ENCODE measurements at places on chromosomes 6 and 20. TPM values are rescaled to one million over a fixed set of nuclear protein-coding genes. Genes with fewer than 3 reads are reported as not detected.
A peak's percentile ranks its signal among the peaks of the same experiment; 100 is the strongest.

GRCh38 chr20:63024573-63025392 is 18.0 kb upstream of the BHLHE23 start:
- no peak for DNase-seq

DNA sequence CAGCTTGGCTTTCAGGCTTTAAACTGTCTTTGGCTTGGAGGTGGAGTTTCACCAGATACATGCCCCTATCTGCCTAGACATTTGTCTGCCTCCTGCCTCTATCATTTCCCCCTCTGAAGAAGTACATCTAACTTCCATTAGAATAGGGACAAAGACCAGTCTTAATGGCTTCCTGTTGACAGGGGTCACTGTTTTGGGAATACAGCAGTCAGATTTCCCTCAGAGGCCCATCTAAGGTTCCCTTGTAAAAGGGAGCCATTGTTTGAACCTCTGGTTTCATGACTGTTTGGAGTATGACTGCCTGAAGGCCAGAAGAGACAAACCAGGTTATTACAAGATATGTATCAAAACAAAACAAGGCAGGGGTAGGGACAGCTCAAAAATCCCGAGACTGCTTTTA is 665.7 kb upstream of the GJE1 start:
- no peak for DNase-seq

DNA sequence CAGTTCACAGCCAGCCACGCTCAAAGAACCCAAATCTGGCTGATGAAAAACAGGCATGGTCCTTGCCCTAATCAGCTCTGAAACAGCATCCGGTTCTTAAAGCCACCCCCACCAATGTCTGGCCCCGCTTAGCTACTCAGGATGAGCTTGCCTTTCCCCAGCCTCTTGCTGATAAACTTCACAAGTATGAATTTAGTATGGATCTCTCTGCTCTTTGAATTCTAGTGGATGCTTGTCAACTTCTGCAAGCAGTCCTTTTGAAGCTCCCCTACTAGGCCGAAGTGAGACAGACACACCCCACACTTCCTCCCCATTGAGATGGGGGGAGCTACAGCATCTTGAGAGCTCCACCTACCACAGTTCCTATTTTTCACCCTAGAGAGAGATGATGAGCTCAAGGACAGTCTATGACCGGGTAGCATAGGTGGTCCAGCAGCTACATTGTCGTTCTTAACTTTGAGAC is 36.7 kb downstream of the EBF4 start:
- no peak for DNase-seq

DNA sequence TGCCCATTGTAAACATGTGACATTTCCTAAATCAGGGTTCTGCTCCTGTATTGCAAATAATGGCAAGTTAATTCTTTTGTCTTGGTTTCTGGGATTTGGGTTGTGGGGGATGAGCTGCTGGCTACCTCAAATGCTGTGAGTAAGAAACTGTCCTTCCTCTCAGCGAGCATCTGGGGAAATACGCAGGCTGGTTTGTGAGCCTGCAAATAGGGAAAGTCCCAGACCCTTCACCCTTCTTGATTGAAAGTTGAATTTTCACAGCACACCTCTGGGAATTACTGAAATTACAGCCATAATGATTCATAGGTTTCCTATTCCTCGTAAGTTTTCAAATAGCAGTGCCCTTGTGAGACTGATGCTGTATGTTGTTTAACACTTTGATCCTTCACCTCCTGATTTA is 138.1 kb downstream of the TBXT start:
- DNase-seq = no peak

- DNase-seq = peak; percentile 38
Measured at GRCh38 chr20:31841928-31842327, 3.5 kb downstream of the FOXS1 start.

GRCh38 chr6:162234631-162235030 is 492.9 kb downstream of the PRKN start:
- peak; percentile 15 for DNase-seq

- no peak for DNase-seq
Measured at GRCh38 chr6:30769853-30770524, 25.6 kb upstream of the IER3 start.

GRCh38 chr6:53309059-53309900 is 39.5 kb downstream of the ELOVL5 start:
- peak; percentile 56 for DNase-seq

- DNase-seq = no peak
Measured at GRCh38 chr6:135710042-135710441, 141.5 kb upstream of the PDE7B start.

DNA sequence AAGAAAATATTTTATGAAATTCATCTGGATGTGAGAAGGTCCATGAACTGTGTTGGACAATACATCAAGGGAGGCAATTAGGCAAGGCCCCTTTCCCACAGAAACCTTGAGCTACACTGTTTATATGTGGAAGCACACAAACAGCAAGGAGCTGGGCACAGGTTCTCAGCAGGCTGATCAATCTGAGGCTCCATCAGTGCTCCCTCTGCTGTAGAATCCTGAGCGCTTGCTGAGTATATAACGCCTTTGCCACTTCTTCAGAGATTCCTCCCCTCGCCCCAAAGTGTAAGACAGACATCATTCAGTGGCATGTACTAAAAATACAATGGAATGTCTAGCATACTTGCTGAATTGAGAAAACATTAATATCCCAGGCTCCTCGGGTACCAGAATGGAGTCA is 146.9 kb downstream of the PRKN start:
- peak; percentile 1 for DNase-seq

GRCh38 chr20:2518558-2518957 is 9.8 kb upstream of the ZNF343 start:
- no peak for DNase-seq

DNA sequence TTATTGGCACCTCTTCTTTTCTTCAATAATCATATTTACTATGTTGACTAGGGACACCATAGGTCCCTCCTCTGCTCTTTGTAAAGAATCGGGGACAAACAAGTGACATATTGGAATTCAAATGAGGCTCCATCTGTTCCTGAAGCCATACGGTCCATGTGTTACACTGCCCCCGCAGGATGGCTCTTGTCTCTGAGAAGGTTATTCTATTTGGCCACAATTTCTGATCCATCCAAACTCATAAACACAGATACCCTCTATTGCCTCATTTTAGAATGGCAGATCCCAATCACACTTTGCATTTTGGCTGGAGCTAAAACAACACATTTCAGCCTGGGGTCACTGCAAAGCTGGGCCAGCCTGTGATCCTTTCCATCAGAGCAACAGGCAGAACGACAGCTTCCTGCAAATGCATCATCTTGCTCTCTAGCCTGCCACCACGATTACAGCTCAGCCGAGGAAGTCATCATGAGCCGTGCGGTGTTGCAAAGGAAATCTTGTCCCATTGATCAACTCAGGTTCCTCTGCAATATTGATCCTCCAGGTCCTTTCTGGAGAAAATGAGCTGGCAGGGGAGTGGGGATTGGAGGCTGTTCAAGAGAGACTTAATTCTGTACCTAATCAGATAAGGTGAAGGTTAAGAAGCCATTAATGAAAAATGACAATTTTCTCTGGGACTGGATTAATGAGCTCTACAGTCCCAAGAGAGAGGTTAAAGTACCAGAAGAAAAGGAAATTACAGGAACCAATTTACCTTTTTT is 73.1 kb downstream of the AGPAT4 start:
- DNase-seq = no peak

DNA sequence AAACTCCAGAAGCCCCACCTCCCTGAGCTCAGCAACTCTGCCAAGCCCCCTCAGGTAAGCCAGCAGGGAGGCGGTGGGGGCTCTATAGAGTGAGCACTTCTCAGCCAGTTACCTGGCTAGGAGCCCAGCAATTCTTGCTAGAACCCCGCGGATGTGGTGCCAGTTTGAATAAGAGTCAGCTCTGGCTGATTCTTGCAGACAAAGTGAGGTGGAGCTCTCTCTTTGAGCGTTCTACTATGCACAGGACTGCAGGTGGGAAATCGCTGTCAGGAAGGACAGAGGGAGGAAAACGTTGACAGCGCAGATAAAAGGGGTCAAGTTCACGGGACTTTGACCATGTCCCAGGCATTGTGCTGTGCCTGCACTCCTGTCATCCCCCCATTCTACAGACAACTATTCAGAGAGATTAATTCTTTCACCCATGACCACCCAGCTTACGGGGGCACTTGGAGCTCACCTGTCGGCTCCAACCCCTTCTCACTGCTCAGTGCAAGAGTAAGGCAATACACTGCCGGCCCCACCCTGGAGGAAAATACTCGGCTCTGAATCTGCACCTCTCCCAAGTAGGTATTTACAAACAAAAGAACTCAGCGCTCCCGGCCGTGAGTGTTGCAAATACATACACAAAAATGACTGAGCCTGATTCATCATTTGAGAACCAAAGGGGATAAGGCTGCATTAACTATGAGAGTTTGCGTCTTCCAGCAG is 92.9 kb downstream of the ANKRD60 start:
- DNase-seq = no peak

DNA sequence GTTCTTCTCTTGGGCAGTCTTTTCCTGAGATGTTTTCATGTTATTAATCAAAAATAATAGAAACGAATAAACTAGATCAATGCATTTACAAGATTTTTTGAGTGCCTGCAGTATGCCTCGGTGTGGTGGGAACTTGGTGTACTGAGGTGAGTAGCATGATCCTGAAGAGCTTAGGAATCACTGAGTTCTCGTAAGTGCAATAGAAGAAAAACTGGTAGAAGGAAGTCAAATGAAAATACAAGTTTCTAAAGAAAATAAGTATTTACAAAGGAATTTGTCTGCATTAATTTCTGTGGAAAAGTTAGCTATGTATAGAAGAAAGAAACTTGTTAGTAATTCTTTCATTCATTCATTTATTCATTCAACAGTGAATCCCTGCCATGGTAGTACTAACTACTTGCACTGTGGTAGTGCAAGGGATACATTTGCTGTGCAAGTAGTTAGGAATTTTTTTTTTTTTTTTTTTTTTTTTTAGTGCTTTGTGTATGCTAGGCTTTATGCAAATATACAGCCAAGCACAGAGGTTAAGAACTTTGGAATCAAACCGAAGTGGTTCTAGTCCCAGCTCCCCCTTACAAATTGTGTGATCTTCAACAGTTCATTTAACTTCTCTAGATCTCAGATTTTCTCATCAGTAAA is 13.9 kb downstream of the NT5E start:
- no peak for DNase-seq

- no peak for DNase-seq
Measured at GRCh38 chr20:34083137-34083536, 28.9 kb downstream of the EIF2S2 start.

DNA sequence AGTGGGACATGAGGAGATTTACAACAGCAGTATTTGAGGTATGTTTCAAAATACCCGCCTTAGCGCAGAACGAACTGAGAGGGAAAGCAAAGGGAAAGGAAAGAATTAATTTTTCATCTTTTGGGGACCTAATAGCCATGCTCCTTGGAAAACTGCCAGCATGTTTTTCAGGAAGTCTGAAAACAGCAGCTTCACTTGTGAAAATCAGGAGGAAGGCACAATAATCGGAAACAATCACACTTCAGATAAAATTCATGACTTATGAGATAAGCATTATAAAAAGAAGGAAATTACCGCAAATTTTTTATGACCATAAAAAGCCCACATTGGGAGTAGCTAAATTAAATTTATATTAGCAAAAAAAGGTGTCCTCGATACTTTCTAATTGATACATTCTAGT is 541.1 kb downstream of the HAO1 start:
- no peak for DNase-seq

- no peak for DNase-seq
Measured at GRCh38 chr6:3330199-3330598, 71.5 kb downstream of the PSMG4 start.

GRCh38 chr20:4681991-4682401 is 39.7 kb upstream of the PRND start:
- no peak for DNase-seq

- peak; percentile 20 for DNase-seq
Measured at GRCh38 chr6:42564506-42564825, 637 bp downstream of the UBR2 start.

- DNase-seq = peak; percentile 19
Measured at GRCh38 chr6:122726649-122727048, 52.9 kb upstream of the FABP7 start.

DNA sequence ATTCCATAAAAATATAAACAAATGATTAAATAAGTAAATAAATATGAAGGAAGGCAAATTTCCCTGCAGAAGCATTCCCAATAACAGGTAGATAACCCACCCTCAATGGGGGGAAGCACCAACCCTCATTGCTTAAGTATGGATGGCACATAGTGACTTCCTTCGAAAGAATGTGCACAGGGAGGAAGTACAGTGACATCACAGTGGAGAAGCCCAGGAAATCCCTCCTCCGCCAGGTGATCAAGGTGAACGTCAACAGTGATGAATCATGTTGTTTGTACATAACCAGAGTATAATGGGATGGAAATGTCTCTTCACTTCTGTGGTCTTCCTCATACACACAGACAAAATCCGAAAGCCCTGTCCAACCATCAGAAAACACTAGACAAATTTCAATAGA is 267.9 kb downstream of the THBS2 start:
- no peak for DNase-seq

SCRT2 gene
- not detected for total RNA-seq

EYS gene
- not detected for total RNA-seq

COL11A2 gene
- total RNA-seq = 0.55 TPM

PHIP gene
- 23.5 TPM for total RNA-seq

PHACTR1 gene
- total RNA-seq = not detected

ARG1 gene
- total RNA-seq = 3.5 TPM

SLC44A4 gene
- total RNA-seq = 5.9 TPM

SYNDIG1 gene
- total RNA-seq = not detected

PRKN gene
- total RNA-seq = 0.31 TPM

ERVFRD-1 gene
- not detected for total RNA-seq

IRF4 gene
- total RNA-seq = 0.07 TPM

RIPPLY2 gene
- not detected for total RNA-seq

Data from HepG2 (cell line).